ENCODE measurements at places on chromosomes 6 and 20.

GRCh38 chr6:154350293-154350692 lies 6.3 kb downstream of the IPCEF1 start:
- DNase-seq = no peak

GRCh38 chr20:58514321-58515232 lies 622 bp downstream of the APCDD1L start:
- DNase-seq = no peak

DNA sequence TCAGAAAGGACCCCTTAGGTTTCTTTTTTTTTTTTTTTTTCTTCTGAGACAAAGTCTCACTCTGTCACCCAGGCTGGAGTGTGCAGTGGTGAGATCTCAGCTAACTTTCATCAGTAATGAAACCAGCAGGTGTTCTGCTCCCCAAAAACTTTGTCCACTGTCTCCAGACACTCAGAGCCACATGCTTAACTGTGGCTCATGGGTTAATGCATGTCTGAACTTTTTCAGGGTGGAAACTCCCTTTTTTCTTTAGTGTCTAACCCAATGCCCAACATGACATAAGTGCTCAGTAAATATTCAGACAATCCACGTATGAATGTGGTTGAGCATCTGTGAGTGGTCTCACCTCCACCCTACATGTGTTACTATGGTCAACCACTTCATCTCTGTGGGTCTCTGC lies 45.4 kb downstream of the MYB start:
- DNase-seq = no peak

DNA sequence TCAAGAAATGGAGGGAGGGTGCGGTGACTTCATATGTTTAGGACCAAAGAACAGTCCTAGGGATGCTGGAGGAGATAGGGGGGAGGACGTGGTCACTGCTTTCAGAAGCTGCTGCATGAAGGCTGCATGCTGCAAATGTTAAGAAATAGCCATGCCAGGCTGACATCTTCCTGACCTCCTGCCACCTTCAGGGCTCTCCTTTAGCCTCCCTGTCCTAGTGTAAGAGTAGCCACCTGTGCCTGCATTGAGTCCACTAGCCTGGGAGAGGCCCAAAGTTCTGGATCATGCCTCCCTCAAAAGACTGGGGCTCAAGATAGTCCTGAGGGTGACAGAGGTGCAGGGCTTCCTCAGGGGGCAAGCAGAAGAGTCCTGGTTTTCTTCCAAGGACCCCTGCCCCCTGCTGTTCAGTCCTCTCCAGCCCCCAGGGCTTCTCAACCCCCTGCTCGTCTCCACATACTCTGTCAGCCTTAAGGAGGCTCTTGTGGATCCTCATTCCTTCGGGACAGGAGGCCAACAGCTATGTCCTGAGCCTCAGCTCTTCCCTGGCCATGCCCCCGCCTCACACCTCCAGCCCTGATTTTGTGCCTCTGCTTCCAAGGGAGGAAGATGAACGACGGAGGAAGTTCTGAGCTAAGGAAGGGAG lies 96.3 kb downstream of the MRPL14 start:
- no peak for DNase-seq

DNA sequence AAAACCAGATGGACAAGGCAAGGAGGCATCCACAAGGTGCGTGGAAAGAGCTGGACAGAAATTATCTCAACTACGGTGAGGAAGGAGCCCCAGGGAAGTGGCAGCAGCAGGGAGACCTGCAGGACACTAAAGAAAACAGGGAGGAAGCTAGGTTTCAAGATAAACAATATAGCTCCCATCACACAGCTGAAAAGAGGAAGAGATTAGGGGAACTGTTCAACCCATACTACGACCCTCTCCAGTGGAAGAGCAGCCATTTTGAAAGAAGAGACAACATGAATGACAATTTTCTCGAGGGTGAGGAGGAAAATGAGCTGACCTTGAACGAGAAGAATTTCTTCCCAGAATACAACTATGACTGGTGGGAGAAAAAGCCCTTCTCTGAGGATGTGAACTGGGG lies 26.8 kb downstream of the TRMT6 start:
- no peak for DNase-seq

- no peak for DNase-seq
Measured at GRCh38 chr20:2804852-2805688, 4.6 kb upstream of the CPXM1 start.

DNA sequence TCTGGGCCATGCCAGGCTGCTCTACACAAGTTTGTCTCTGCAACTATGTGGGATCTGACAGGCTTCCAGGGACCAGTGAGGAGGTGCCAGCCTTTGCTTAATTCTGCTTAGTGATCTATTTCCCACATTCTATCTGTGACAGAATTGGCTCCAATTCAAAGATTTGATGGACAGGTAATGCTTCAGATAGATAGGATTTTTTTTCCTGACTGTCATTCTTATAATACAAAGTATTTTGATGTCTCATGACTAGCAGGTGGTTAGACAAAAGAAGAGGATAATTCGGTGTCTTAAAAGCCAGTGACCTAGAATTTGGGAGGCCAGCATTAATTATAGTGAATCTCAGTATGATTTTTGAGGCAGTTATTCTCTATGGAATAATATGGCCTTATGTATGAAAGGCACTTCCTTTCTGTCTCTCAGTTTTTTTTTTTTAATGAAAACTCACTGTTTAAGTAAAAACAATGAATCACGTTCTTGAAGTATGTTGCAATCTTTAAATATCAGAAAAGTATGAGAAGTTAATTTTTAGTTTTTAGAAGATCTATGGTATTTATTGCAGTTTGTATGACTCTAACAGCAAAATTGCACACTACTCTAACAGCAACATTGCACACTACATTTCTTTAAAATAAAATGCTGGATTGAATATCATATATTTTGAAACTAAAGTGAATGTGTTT lies 43.7 kb downstream of the TMEM200A start:
- no peak for DNase-seq

DNA sequence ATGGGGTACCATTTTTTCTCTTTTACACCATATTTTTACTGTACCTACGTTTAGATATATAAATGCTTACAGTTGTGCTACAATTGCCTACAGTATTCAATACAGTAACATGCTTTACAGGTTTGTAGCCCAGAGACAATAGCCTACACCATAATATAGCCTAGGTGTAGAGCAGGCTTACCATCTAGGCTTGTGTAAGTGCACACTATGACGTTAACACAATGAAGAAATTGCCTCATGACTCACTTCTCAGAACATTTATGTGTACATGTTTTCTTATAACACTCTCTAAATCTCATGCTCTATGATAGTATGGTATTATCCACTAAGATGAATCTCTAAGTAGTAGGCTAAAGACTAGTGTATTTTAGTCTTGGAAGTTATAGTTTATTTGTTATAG lies 13.5 kb downstream of the GPR63 start:
- DNase-seq = no peak

- DNase-seq = no peak
Measured at GRCh38 chr6:83914953-83915352, 55.5 kb downstream of the CYB5R4 start.

- no peak for DNase-seq
Measured at GRCh38 chr20:33079259-33079658, at the start of gene BPIFB4. Gene BPIFB4 (plus strand): TSS chr20:33079643. CDS start chr20:33081527, 1,884 bp downstream.
